ENCODE measurements at places on chromosomes 4 and X.

GRCh38 chr4:173477016-173477415 is 53.0 kb downstream of the HAND2 start:
- DNase-seq, result no peak

DNA sequence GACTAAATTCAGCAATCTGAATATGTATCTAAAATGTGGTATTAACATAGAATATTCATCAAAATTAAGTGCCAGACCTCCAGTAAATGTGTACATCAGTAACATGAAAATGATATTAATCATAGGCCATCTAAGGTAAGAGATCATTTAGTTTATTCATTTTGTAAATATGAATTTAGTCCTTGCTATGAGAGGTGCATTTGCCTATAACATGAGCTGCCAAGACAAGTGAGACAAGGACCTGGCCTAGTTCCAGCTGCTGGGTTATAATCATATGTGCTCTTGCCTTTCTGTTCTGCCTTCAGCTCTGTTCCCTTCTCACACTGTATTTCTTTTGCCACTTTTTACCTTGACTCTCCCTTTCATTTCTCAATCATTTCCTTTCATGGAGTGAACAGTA is 160.0 kb downstream of the STIM2 start:
- no peak for DNase-seq

DNA sequence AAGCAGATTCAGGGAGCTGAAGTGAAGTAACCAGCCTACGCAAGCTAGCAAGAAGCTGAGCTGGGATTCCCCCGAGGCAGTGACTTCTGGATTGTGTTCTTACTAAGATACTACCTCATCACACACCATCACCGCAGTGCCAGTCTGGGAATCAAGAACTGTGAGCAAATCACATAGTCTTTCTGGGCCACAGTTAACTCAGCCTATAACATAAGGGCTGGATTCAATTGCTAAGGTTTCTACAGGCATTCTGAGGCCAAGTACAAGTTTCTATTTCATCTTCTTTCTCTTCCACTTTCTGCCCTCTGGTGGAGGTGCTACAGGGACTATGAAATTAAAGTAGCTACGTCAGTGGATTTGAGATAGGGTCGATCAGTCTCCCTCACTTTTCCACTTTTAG is 1.4 kb upstream of the CORIN start:
- no peak for DNase-seq

DNA sequence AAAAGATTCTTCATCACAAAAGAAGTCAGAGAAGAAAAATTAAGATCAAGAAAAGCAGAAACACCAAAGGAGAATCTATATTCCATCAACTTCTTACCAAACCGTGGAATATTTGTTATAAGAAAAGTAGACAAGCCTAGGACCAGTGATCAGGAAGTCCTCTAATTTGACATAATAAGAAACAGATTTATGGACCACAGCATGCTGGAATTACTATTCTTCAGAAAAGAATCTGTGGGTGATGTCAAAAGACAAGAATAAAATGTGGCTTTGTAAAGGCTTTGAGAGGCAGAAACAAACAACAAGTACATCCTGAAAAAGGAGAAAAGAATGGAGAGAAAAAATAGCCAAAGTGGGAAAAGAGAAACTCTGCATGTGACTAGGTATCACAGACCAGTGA is 123.3 kb downstream of the SLC10A7 start:
- no peak for DNase-seq

DNA sequence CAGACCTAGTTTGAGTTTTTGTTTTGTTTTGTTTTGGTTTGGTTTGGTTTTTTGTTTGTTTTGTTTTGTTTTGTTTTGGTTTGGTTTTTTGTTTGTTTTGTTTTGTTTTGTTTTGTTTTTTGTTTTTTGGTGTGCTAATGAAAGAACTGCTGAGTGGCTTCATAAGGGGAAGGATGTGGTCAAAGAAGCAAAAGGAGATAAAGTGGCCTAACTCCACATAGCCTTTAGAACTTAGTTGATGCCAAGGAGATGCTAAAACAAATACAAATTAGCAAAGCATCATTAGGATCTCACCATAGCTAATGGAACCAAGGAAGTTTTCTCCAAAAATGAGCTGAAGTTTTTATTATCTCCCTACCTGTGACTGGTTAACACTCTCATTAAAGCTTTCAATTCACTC is 44.6 kb upstream of the TMEM164 start:
- no peak for DNase-seq
